ENCODE measurements at places on chromosomes 2 and 18. TPM values are rescaled to one million over a fixed set of nuclear protein-coding genes. Genes with fewer than 3 reads are reported as not detected.

Gene ARHGAP15
- total RNA-seq = not detected

Gene ITGAV
- total RNA-seq = 111 TPM

Gene RAD51AP2
- total RNA-seq = 0.13 TPM

Gene DOK1
- total RNA-seq = 0.51 TPM

- peak; percentile 99 for DNase-seq
Measured at GRCh38 chr18:62486290-62486964, 36.4 kb upstream of the ZCCHC2 start.

DNA sequence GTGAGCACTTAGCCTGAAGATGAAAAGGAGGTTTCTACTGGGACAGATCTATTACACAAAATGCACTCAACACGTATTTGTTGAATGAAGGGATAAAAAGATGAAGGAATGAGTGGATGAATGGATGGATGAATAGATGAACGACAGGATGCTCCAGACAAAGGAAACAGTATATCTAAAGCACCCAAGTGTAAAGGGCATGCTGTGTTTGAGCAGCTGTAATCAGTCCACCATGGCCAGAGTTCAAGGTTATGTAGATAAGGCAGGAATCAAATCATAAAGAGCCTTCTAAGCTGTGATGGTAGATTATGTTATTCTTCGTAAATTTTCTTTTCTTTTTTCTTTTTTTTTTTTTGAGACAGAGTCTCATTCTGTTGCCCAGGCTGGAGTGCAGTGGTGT, 213.8 kb upstream of the FBXO11 start:
- no peak for DNase-seq

GRCh38 chr2:10546975-10547391, 98.9 kb upstream of the ODC1 start:
- DNase-seq = peak; percentile 50

GRCh38 chr2:237361194-237362004, 52.6 kb downstream of the COL6A3 start:
- DNase-seq = no peak

DNA sequence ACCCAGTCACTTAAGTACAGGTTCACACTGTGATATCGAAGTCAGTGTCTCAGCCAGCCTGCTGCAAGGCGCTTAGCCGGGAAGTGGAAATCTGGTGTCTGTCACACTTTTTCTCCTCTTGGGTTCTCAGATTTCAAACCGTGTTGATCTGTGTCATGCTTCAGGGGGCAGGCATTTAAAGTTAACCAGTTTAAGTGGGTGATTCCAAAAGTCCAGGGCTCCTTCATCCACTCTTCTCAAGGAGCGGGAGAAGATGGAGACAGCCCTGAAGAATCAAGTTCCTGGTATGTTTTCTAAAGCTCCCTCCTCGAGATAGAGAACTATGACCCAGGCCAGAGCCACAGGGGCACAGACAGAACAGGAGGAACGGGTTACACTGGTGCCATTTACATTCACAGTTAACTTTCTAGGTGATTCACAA, 331.7 kb downstream of the GBX2 start:
- peak; percentile 9 for DNase-seq

DNA sequence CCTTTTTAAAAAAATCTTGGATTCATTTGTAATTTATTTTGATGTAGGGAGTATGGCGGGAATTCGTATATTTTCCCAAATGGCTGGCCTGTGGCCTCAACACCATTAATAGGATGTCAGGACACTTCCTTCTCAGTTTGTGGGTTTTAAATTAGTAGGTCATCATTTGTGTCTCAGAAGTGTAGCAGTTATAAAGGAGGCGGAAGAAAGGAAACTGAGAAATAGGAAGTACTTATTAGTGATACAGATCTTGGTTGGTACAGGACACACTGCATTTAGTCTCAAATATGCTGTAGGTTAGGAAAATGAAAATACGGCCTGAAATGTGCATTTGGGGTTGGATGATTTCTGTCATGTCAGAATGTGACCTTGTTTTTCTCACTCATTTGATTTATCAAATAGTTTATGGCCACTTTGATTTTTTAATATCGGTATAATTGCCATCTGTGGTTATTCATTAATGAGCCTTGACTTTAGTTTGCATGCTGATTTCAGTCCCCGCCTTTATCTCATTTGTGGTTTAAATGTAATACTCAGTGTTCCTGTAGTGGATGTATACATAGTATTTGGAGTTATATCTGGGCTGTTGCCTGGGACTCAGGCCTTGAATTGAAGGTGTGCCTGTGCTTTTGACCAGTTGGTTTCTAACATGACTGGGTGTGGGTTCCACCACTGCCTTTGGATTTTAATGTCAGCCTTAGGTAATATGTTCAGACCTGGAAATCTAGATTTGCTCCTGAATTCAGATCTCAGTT, 31.4 kb downstream of the ZCCHC2 start:
- DNase-seq = no peak

DNA sequence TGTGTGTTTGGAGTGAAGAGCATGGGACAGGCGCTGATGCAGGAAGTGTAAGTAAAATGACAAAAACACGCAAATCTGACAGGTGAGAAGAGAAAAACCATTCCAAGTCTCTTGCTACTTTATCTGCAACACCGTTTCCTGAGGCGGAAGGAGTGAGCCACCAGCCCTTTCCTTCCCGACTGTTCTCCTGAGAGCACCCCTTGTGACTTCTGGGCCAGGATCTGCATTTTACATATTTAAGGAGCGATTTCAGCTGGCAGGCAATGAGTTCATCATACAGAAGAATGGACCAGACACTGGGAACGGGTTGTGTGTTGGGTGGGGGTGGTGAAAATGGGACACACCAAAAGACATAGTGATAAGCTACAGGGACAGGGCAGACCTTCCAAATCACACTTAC, 277.3 kb downstream of the TGIF1 start:
- no peak for DNase-seq

DNA sequence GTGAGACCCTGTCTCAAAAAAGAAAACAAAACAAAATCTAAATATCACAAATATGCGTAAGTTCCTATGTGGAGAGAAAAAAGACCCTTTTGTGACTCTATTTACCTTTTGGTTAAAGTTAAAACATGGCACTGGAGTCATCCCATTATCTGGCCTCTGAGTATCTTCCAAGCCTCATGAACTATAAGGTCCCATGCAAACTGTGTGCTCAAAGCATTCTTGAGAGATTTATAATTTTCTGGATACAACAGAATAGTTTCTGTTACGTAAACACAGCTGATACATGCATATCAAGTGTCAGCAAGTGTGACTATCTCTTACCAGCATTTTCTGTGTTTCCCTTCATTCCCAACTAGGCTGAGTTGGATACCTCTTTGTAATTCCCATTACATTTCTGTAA, 8.8 kb upstream of the NOSTRIN start:
- no peak for DNase-seq
